ENCODE measurements at places on chromosomes 2 and 18.

DNA sequence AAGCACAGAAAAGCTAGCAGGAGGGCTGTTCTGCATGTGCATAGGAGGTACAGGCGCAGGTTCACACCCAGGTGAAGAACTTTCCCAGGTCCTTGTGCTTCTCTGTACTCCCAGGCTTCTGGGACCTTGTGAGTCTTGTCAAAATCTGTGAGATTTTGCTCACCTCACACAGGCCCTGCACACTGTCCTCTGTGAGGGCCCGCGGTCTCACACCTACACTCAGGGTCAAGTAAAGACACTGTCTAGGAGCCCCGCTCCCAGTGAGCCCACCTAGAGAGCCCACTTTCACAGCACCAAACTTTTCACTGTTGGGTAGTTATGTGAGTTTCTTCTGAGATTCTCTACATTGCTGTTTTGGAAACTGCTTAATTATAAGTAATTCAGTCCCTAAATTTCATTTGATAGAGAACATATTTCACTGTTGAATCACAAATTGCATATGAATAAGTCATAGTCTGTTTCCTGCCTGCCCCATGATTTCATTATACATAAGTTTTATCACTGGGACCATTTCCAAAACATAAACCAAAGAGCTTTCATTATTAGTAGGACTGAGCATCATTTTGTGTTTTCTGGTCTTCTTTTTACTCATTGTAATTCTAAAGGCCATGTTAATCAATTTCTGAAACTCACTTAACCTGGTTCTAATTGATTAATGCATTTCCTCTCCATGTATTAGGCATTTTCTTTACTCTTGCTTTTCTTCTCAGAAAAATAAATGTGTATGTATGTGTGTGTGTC lies 234.2 kb upstream of the SPOPL start:
- DNase-seq: no peak

DNA sequence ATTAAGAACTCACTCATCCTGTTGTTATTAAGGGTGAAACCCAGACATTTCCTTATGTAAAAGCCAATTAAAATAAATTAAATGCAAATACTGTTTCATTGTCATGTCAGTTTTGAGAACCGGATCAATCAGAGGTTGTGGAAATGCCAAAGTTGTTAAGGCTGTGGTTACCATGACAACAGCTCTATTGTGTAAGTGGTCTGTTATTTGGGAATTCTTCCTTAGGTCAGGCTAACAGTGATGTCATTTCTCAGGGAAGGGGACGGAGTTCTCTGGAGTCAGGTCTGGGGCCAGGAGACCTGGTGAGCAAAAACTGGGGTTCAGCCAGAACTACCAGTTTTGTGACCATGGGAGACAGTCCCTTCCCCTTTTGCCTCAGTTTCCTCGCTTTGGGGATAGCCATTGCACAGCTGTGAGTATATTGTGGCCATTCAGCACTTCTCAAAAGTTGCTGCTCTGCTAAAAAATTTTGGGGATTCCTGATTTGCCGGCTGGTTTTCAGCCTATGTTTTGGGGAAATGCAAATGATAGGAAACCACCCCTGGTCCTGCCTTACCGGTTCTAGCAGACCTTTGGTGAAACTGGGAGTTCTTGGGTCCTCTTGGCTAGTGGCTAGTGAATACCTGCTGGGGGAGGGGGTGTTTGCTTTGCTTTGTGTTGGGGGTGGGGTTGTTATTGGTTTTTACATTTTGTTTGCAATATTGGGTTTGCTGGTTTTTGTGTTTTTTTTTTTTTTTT lies 21.6 kb downstream of the HPCAL1 start:
- DNase-seq: no peak

- DNase-seq: no peak
These were observed 129.9 kb downstream of the MYO5B start for GRCh38 chr18:50065039-50065438.

- DNase-seq: no peak
These were observed 69.7 kb downstream of the LYPD6 start for GRCh38 chr2:149399934-149400615.

GRCh38 chr2:7994397-7994951 lies 687.4 kb upstream of the ID2 start:
- DNase-seq: no peak

GRCh38 chr2:136990316-136990715 lies 225.0 kb downstream of the THSD7B start:
- no peak for DNase-seq

Data from NK-92 treated with Interleukin-12 subunit alpha and Interleukin-12 subunit beta, amount 100 ng/mL, for 24 hours (cell line).